ENCODE measurements at places on chromosomes 3 and 15.

GRCh38 chr3:185353823-185354614 is 8.9 kb upstream of the MAP3K13 start:
- peak; percentile 76 for DNase-seq

DNA sequence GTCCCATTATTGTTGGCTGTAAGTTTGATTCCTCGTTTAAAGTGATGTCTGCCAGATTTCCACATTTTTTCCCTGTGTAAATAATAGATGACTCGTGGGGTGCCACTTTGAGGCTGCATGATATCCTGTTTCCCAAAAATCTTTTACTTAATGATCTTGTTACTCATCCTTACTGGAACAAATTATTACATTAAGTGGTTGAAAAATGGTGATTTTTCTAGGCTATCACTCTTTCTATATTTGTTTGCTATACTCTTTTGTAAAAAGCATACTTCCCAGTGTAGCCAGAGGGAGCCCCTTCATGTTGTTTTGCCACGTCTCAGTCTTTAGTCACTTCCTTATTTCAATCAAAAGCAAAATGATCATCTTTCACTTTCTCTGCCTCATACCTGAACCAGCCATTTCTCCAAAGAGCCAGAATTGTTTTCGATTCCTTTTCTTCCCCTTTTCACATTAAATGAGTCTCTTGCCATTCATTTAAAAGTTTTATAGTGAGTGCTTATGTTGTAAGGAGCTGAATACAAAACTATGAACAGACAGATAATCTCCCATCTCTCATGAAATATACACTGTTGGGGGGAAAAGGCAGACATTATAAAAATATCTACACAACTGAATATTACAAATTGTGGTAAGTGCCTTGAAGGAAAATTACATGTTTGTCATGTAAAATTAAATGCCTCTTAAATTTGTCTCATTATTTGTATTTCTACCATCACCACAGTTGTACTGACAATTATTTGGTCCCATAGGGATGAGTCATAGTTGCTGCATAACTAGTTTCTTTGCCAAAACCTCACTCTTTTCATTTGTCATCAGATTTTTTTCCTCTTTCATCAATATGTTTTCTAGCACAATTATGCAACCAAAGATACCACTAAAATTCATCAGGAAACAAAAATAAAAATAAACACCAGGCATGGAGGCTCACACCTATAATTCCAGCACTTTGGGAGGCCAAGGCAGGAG is 41.5 kb downstream of the ADGRG7 start:
- DNase-seq: peak; percentile 54

DNA sequence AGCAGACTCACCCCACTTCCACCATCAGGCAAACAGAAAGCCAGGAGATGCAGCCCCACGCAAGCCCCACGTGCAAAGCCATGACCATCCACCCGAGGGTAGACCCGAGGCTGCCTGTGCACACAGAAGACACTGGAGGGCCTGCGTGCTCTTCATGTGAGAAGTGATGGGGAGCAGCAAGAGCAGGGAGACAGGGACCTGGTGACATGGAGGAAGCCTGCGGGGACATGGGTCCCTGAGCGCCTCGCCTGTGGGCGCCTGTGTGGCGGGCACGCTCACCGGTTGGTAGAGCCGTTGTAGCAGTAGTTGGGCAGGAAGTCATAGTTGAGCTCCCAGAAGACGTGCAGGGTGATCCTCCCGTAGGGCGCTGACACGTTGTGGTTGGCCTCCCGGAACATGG is 65.0 kb downstream of the NIPA2 start:
- DNase-seq: no peak

DNA sequence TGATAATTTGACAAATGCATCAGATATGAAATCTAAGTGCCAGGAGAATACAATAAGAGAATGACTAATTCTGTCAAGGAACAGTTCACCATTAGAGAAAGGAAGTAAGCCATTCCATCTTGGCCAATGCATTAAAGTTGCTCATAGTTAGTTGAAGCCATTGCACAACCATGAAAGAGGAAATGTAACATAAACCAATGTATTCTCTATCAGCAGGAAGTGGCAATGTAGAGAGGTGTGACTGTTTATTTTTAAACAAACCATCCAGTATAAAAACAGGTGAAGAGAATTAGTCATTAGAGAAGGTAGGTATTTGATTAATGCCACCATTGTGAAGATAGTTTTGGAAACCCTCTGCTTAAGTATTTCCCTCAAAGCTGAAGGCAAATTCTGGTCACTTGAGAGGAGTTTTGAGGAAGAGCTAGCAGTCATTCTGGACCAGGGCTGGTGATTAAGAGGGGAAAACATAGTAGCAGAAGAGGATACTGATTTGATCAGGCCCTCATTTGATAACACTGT is 10.7 kb upstream of the ANXA2 start:
- DNase-seq: peak; percentile 76

- DNase-seq: no peak
Observed at GRCh38 chr3:71478568-71478967, 105.0 kb downstream of the FOXP1 start.

GRCh38 chr3:35528728-35529127 is 110.6 kb upstream of the ARPP21 start:
- DNase-seq: no peak

GRCh38 chr15:39625856-39626255 is 45.0 kb downstream of the THBS1 start:
- no peak for DNase-seq

DNA sequence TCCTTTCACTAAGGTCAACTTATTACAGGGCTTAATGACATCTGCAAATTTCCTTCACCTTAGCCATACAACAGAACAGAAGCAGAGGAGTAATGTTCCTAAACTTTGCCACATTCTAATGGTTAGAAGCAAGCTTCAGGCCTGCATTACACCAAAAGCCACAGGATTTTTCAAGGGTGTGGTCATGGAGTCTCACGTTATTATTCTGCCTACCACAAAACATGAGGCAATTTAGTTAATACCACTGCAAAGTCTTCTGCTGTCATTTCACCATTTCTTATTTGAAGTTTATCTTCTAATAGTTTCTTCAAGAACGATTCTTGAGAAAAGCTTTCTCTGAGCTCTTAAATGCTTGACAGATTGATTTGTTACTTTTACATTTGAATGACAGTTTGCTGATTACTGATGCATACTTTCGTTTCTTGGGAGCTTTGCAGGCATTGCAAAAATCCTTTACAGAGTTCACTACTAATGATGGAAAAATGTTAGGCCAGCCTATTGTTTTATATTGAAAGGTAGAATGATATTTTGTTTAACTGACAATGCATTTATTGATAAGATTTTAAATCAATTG is 1257.1 kb downstream of the NSUN3 start:
- no peak for DNase-seq

GRCh38 chr3:57982561-57983243 is 25.5 kb upstream of the FLNB start:
- DNase-seq: peak; percentile 77

DNA sequence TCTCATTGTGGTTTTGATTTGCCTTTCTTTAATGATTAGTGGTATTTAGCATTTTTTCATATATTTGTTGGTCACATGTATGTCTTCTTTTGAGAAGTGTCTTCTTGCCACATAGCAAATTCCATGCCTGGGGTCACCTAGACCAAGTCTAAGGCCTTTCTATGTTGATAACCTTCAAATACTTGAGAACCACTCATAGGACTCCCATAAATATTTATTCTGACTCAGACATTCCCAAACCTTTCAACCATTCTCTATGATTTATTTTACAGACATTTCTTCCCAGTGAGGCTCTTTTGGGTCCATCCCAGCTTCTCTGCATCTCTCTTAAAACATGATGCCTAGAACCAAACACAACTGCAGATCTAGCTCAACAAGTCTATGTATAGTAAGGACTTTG is 69.2 kb downstream of the ATP8B4 start:
- no peak for DNase-seq

DNA sequence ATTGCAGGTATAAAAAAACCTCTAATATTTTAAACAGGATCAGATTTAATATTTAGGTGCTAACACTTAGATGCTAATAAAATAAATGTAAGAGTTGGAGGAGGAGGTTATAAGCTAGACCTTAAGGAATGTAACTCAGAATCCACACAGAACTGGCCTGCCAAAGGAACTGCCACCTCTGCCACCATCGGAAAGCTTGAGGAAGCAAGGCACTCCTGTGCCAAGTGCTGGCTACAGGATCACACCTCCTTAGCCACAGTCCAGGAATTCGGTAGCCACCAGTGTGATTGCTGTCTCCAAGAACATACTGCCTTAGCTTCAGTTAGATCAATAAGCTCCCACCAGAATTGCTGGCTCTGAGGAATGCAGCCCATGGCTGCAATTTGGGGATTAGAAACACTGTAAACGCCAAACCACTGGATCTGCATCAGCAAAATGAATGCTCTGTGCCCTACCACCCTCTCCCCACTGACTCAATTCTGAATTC is 58.0 kb downstream of the FRMD5 start:
- DNase-seq: no peak

DNA sequence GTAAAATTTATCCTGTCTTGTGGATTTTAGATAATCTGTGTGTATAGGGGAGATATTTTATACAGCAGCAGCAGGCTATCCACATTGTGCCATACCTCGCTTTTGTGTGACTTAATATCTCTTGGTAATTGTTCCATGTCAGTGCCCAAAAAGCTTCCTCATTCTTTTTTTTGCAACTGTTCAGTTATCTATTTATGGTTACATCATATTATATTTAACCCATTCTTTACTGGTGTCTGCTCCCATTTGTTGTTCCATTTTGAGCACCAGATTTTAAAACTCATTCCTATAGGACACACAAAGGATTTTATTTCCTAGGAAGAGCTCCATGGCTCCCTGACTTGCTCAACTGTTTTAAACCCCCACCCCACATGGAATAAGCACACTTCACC is 86.3 kb upstream of the RASGRP1 start:
- no peak for DNase-seq

- no peak for DNase-seq
Observed at GRCh38 chr3:175304404-175304803, 445.3 kb downstream of the NAALADL2 start.

GRCh38 chr15:57510647-57511046 is 81.1 kb upstream of the MYZAP start:
- DNase-seq: no peak

DNA sequence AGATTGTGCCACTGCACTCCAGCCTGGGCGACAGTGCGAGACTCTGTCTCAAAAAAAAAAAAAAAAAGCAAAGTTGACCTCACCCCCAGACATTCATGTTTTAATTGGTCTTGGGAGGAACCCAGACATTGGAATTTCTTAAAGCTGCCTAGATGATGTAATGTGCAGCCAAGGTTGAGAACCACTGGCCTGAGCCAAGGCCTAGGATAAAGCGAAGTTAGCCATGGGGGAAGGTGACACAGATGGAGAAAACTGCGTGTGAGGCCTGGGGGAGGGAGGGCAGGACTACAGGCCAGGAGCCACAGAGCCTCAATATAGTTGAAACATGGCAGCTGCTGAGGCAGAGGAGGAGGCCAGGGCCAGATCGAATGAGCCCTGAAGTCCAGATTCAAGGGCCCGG is 21.0 kb downstream of the GLB1 start:
- DNase-seq: no peak

DNA sequence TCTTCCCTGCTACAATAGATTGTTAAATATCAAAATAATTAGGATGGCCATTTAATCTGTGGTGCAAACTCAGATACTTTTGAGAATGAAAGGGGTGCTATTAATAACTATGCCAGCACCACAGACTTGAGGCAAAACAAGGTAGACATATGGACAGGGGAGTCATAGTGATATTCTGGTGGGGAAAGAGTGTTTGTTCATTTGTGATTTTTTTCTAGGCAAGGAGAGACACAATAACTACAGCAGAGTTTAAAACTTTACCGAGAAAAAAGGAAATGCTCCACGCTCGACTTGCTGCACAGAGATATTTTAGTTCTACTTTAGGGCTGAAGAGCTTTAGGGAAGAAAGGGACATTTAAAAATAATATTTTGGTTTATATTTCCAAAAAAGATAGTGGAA is 611.2 kb upstream of the GRM7 start:
- DNase-seq: no peak

- DNase-seq: no peak
Observed at GRCh38 chr15:95017666-95018328, 786.4 kb downstream of the MCTP2 start.

DNA sequence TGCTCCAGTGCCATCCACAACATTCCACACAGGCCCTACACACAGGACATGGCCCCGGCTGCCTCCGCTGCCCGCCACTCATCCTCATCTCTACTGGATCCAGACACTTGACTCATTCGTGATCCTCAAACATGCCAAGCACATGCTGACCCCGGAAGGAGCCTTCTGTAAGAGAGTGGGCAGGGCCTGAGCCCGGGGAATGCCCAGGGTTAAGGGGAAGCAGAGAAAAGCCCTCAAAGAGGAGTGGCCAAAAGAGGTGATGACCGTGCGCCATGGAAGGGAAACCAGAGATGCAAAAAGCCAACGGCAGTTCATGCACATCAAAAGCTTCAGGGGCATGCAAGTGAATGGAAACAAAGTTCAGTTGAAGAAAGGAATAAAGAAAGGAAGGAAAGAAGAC is 46.1 kb downstream of the RFTN1 start:
- peak; percentile 91 for DNase-seq

GRCh38 chr15:39397883-39398282 is 183.0 kb upstream of the THBS1 start:
- DNase-seq: no peak

GRCh38 chr15:90871716-90872485 is 3.5 kb downstream of the FURIN start:
- no peak for DNase-seq

GRCh38 chr3:139364549-139364948 is 20.7 kb downstream of the MRPS22 start:
- DNase-seq: no peak

DNA sequence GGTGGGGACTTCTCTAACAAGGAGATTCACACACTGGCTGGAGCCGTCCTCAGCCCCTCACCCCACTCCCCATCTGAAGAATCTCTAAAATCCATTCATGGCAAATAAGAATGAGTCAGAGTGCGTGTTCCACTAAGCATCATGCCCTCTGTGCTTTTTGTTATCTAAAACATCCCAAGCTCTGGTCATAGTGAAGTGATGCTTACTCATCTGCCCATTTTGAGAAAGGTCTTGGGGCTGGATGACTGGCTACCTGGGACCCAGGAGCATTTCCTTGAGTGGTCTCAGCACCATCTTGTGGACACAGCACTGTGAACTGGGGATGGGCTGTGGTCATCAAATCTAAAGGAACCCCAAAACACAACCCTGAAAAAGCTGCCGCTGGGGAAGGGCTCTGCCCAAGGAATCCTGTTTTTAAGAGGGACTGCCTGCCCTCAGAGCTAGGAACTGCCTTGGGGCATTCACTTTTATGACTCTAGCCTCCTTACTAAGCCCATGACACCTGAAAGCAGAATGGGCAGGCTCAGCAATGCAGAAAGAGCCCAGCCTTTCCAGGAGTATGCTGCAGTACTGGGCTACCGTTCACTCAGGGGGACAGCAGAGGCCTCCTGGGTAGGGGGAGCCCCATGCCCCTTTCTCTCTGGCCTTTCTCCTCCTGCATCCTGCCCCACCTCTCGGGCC is 53.5 kb downstream of the ZBTB38 start:
- DNase-seq: no peak

GRCh38 chr3:53581671-53582070 is 87.3 kb downstream of the CACNA1D start:
- DNase-seq: no peak

Data from suppressor macrophage treated with lipopolysaccharide for 1 hour (primary cell).